Activated CD4-positive, CD25-positive, alpha-beta regulatory T cell (primary cell): ENCODE measurements at places on chromosomes 5 and 9.

GRCh38 chr9:90948156-90948555 is 146.5 kb downstream of the SYK start:
- DNase-seq: no peak

DNA sequence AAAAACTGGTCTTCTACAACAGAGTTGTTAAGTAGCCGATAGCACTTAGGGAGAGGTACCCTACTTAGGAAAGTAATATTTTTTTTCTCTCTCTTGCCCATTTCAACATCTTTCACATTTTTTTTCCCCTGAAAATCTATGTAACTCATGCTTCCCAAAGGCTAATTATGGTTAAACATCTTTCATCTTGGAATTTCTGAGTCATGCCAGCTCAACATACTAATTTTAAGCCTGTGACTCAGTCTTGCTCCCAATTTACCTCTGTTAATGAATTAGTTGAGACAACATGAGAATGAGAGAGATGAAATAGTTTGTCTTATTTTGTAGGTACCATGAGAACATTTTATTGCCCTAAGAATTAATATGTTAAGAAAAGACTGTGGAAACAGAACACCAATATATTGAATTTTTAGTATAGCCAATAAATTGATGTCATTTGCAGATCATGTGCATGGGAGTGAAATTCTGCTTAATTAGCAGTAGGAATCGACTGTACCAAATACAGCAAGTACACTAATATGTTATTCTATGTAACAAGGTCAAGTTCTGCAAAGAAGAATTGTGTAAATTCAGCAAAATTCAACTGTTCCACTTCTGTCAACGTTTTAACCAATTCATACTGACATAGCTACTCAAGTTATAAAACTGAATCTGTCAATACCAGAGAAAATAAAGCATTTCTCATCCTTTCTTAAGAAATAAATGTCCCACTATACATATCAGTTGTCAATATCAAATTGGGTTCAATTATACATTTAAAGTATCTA is 550.0 kb downstream of the PTPRD start:
- DNase-seq: no peak

DNA sequence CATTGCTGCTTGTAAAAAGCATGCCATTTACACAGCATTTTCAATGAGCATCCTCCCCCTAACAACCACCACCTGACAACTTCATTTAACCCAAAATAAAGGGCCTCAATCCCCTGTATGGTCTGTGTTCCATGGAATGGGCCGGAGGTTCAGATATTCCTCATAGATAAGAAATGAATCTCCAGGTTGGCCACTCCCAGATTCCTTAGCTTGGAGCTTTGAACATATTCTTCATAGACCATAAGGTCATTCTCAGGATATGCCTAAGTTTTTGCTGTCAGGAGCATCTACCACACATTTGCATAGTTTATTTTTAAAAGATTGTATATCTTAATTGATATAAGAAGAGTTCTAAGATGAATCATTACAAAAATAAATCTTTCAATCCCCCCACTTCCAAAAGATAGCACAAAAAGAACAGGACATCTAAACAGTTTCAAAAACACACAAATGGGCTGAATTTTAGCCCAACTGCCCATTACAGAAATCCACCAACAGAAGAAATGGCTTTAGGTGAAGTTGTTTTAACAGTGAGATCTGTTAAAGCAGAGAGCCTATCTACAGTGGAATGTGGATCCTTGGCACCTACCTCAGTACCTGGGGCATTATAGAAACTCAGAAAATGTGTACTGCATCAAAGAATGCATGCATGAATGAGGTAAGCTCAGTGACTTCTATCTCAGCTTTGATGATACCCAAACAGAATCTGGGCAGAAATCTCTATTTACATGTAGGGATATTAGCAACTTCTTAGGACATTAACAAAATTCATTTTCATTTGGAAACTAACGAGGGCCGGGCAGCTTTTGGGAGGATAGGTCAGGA is 179.8 kb downstream of the SEC61B start:
- DNase-seq: no peak

DNA sequence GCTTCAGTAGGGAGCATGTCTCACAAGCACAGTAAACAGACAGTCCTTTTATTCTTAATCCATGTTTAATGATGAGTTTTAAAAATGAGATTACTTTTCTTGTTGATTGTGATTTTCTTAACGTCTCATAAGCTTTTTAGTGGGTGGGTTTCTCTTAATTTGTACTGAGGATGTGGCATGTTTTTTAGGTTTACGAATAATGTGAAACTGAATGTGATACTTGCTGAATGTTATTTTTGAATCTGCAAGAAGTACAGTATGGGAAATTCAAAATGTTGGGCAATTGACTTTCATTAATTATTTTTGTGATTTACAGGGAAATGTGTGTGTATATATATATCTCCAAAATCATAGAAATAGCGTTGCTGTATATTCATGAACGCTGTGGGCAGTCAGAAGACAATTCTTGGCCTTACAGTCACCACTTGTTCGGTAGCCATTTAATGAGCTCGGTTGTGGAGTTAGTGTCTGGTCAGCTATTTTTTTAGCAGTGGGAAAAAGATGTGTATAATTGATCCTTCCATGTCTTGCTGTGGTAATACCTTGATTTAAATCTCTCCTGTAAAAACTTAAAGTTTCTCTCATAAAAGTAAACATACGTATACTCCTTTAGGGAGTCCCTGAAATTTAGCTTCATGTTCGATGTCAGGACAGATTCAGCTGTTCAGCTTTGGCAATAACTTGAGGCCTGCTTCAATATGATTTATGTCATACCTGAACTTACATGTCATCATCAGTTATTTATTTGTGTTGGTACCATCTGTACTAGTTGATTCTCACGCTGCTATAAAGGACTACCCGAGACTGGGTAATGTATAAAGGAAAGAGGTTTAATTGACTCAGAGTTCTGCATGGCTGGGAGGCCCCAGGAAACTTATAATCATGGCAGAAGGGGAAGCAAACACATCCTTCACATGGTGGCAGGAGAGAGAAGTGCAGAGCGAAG is 15.0 kb downstream of the ICE1 start:
- DNase-seq: no peak

DNA sequence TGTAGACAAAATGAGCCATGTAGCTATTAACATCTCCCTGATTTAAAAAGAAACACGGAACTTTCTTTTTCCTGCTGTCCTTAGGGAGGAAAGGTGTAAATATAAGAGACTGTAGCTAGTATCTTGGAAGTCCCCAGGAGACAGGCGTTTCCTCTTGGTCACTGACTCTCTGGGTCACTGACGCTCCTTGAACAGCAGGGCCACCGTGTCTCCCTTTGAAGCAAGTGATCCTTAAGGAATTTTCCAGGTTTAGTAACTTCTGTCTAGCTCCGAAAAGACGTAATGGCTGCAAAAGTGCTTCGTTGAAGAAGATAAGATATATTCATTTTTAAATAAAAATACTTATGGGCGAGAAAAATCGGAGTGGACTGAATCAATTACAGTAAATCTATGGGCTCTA is 745 bp upstream of the CLTA start:
- DNase-seq: no peak

DNA sequence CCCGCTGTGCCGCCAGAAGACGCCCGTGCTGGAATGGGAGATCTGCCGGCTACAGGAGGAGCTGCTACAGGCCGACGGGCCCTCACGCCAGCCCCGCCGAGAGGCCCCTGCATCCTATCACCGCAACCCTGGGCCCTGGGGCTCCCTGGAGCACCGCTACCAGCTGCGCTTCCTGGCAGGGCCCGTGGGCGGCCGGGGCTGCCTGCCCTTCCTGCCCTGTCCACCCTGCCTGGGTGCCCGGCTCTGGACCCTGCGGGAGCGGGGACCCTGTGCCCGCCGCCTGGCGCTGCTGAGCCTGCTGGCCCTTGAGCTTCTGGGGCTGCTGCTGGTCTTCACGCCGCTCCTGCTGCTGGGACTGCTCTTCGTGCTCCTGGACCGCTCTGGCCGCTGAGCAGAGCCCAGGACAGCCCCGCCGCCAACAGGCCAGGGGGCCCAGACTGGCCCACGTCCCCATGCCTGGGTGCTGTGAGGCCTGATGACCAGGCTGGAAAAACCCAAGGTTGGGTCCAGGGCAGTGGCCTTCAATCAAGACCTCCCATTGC is 3.8 kb downstream of the RNF208 start:
- DNase-seq: no peak

- DNase-seq: no peak
These were observed 167.1 kb downstream of the NIPBL start for GRCh38 chr5:37043693-37044092.

DNA sequence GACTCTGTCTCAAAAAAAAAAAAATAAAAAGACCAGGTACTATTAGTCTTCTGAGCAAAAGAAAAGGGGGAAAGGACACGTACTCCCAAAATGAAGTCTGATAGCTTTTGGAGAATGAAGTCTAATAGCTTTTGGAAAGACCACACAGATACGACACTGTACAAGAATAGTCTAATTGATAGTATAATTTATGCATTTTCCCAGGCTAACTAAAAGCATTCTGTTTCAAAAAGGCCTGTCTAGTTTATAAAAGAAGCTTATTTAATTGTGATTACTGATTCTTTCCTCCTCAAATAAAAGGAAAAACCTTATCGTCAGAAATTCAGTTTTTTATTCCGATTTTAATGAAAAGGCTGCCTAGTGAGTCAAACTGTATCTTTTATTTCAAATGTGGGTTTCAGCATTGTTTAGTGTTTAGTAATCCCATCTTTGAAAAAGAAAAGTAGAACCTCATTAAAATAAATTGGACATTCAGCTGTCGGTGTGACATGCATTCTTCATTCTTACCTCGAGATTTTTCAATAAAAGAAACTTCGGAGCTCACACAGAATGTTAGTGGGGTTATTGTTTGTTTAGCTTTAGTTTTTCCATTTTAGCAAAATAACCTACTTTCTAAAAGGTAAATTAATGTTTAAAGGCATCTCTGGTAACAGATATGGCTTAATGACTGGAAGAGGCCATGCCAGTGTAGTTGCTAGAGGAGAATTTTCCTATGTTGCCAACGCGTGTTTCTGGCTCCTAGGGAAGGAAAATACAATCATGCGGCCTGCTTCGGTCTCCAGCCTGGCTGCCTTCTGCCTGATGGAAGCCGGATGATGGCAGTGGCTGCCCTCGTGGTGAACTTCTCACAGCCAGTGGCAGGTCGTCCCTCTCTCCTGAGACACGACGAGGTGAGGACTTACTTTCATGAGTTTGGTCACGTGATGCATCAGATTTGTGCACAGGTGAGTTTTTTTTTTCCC is 70.0 kb downstream of the NLN start:
- DNase-seq: no peak

DNA sequence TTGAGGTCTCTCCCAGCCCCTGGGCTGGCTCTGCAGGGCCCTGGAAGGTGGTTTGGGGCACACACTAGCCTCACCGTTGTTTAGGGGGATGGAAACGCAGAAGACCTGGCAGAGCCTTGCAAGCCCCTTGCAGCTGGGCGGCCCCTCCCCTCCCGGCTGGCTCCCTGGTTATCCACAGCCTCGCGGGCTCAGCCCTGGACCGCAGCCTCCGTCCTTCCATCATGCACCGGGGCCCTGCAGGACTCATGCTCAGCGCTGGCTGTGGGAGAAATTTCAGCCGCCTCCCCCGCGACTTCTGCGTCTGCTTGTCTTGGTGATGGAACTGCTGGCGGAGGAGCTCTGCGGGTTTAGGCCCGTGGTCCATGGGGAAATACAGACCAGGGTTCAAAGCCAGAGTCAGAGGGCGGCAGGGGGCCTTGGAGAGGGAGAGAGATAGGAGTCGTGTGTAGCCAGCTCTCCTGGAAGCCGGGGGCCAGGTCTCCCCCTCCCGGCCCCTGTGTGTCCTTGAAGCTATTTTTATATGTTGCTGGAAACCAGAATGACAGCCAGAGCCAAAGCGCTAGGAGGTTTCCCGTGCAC is 75.8 kb upstream of the IER5L start:
- DNase-seq: no peak

DNA sequence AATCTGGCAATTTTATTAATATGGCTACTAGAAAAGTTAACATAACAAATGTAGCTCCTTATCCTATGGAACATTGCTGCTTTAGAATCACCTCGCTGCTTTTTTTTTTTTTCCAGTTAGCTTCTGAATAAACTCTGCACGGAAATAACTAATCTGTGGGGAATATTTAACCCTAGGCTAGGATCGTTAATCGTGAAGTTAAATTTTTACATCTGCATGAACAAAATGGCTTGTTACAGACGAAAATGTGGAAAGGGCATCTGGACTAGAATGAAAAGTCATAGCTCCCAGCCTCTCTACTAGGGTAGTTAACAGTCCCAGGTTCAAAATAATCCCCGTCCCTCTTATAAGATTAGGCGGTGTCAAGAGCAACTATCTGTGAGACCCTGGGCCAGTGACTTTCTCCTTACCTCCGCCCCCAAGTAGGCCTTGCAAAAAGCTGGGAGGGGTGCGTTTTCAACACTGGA is 470 bp upstream of the SLC22A5 start:
- DNase-seq: no peak

DNA sequence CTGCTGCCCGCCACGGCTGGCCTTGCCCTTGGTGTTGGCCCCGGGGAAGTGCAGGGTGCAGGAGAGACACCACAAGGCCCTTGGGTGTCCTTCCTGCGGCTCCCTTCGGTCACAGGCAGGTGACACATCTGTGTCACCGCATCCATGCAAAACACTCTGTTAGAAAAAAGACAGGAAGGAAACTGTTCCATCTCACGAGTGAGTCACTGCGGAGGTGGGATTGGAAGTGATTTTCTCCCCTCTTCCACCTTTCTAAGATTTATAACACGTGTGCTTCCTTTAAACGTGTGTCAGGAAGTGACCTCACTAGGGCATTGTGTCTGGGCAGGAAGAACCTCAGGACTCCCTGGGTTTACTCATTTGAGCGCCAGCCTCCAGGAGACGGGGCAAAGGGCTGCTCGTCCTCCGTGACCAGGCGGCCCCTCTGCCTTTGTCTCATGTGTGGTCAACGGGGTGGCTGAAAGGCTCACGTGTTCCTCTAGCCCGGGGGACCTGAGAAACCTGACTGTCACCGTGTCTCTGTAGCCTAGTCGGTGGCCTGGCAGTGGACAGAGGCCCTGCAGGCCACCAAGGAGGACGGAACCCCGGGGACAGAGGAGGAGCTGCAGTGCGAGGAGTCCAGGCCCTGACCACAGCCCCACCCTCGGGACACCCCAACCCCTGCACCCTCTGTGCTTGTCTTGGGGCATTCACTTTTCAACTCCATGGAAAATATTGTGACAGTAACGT is 4.9 kb upstream of the LCN1 start:
- DNase-seq: no peak

DNA sequence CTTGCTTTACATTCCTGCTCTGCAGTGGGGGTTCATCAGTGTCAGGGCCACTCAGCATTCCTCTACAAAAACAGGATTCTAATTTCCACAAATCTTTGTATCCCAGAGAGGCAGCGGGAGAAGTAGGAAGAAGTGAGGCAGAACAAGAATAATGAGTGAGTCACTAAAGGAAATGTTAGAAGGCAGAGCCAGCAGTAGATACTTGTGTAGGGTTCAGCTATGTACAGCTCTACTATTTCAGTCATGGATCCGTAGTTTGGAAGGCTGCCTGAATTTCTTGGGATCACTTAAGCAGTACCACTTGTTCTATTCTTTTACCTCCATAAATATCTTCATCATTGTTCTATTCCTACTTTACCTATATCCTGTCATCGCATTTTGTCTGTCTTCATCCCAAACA is 246.3 kb upstream of the TLE4 start:
- DNase-seq: no peak
